ENCODE measurements at places on chromosomes 12 and 14. TPM values are rescaled to one million over a fixed set of nuclear protein-coding genes. Genes with fewer than 3 reads are reported as not detected.

Gene CCDC38
- 0.09 TPM for total RNA-seq

Gene IL26
- not detected for total RNA-seq

Gene EPYC
- total RNA-seq = not detected

Gene ETFBKMT
- 0.87 TPM for total RNA-seq

Gene ADAMTS20
- total RNA-seq = not detected

Gene OTOGL
- total RNA-seq = not detected

Gene AQP2
- total RNA-seq = not detected
